Lung (tissue), 17 donors: ENCODE measurements at places on chromosomes 4 and X. TPM values are rescaled to one million over a fixed set of nuclear protein-coding genes. Genes with fewer than 3 reads are reported as not detected.

Gene UGT2B17
- polyA plus RNA-seq: 0.08 TPM

Gene CTSO
- polyA plus RNA-seq: 8.0 TPM

Gene CT45A3
- not detected for polyA plus RNA-seq

Gene AFM
- polyA plus RNA-seq: not detected

Gene PCDH7
- 0.75 TPM for polyA plus RNA-seq

Gene BRS3
- polyA plus RNA-seq: not detected

Gene TCEAL9
- 81.1 TPM for polyA plus RNA-seq

Gene PLXNB3
- polyA plus RNA-seq: 1.2 TPM

Gene UGT8
- 0.37 TPM for polyA plus RNA-seq

Gene SLC6A14
- polyA plus RNA-seq: 103 TPM

Gene ZXDA
- 1.2 TPM for polyA plus RNA-seq

Gene BLOC1S4
- 9.5 TPM for polyA plus RNA-seq

Gene BCORL1
- polyA plus RNA-seq: 3.2 TPM

Gene RASSF6
- 1.3 TPM for polyA plus RNA-seq

Gene TBX22
- not detected for polyA plus RNA-seq

Gene NPNT
- polyA plus RNA-seq: 41.0 TPM

Gene SCML1
- 6.5 TPM for polyA plus RNA-seq

Gene EDA
- polyA plus RNA-seq: 0.93 TPM
